ENCODE measurements at places on chromosomes 11 and 22.

GRCh38 chr11:110830747-110831146 is 118.5 kb upstream of the ARHGAP20 start:
- no peak for DNase-seq

GRCh38 chr11:25211635-25212254 is 714.9 kb downstream of the LUZP2 start:
- no peak for DNase-seq

GRCh38 chr11:104259121-104259610 is 95.2 kb upstream of the PDGFD start:
- no peak for DNase-seq

GRCh38 chr11:71269603-71270511 is 17.5 kb upstream of the SHANK2 start:
- no peak for DNase-seq

GRCh38 chr11:61007956-61008896 is 36.7 kb downstream of the CD6 start:
- no peak for DNase-seq

GRCh38 chr11:47485107-47485506 is 36.2 kb upstream of the RAPSN start:
- DNase-seq = no peak

DNA sequence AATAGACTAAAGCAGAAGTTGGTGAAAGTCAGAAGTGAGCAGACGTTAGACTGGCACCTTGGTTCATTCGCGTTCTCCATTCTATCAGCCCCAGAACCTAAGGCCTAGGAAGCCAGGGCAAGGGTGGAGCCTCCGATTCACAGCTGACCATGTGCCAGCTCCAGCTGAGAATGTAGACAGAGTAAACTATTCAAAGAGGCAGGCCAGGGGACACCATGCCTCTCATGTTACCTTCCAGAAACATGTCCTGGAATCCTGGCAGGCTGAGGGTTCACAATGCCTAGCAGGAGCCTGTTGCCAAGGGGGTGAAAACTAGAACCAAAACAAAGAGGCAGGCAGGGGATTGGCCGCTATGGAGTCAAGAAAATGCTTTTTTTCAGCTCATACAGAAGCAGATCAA is 224.4 kb upstream of the POU2AF2 start:
- no peak for DNase-seq

DNA sequence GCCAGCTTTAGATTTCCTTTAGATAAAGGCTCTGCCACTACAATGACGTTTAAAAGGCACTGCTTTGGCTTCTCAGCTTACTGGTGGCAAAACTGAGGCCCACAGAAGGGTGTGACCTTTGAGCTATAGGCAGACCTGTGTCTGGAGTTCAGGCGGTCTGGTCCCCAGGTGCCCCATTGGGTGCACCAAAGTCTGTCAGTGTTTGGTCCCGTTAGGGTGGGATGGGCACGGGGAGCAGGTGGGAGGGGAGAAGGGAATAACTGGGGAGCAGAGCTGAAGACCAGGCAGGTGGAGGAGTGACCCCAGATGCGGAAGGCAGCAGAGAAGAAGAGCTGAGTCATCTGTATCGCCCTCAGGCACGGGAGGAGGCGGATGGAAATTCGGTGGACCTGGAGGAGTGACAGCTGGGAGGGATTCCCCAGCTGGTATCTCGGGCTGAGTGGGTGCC is 45.3 kb upstream of the GCAT start:
- DNase-seq = no peak

DNA sequence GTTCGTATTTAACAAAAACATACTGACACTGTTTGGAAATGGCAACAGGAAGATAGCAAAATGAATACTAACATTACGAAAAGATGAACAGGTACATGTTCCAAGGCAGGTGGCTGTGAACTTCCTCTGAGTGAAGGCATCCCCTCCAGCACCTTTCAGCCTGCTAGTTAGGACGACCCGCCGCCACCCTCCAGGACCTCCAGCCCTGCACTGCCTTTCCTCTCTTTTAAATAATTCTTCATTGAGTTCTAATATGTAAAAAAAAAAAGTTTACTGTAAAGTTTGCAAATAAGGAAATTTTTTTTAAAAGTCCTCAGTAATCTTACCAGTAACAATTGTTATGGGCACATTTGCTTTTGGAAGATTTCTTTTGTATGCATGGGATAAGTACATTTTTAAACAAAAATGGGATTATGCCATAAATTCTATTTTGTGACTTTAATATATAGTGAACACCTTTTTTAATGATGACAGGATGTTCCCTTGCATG is 6.0 kb downstream of the NEAT1 start:
- DNase-seq = peak; percentile 58

- no peak for DNase-seq
These were observed 16.3 kb downstream of the LDHAL6A start for GRCh38 chr11:18471995-18472394.

DNA sequence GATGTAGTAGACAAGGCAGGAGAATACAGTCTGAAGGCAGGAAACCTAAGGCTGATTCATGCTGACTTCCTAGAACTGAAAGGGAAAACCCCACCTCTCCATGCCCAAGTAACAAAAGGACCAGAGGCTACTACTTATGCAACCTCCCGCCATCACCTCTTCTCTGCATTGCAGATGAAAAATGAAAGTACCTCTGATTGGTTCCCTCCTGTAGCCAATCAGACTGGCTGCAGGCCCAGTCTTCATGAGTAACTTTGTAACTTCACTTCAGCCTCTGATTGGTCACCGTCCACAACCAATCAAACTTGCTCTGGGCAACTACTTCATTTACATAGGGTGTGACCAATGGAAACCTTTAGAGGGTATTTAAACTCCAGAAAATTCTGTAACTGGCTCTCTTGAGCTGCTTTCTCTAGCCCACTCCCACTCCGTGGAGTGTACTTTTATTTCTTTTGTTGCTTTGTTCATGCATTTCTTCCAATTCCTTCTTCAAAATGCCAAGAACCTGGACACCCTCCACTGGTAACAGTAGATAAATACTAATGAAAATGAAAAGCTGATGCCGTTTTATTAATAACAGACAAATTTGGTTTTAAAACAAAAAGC is 5.2 kb upstream of the MAP6 start:
- DNase-seq = peak; percentile 38

DNA sequence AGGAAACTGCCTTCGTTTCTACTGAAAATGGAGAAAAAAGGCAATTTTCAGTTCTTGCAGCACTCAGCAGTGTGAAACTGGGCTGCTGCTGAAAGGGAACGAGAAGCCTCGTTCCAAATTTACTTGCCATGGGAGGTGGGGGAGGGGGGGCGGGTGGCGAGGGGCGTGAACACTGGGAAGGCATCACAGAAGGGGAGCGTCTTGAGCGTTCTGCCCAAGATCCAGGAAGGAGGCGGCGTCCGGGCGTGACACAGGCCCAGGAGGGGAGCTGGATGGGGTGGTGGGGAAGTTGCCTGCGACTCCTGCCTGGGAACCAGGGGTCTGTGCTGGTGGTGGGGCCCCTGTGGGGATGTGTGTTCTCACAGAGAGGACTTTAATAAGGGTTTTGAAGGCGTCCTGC is 213.5 kb downstream of the CTTN start:
- DNase-seq = no peak

- no peak for DNase-seq
These were observed 64.4 kb downstream of the GRAMD1B start for GRCh38 chr11:123494195-123495050.

DNA sequence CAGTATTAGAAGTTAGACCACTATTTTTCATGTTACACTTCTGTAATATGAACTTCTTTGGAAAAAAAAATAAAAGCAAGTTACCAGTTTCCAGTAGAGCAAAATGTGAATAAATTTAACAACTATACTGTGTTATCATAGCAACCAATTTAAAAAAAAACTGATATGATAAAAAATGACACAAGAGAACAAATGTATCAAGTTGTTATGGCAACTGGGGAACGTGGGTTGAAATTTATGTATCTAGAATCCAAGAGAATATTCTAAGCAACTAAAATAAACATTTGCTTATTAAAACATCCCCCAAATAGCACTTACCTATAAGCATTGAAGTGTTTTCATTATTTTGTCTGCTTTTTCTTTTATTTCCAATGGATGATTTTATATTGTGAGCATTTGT is 442.4 kb downstream of the DLG2 start:
- DNase-seq = no peak

- DNase-seq = no peak
These were observed 612 bp downstream of the ASPHD2 start for GRCh38 chr22:26429458-26430286.

DNA sequence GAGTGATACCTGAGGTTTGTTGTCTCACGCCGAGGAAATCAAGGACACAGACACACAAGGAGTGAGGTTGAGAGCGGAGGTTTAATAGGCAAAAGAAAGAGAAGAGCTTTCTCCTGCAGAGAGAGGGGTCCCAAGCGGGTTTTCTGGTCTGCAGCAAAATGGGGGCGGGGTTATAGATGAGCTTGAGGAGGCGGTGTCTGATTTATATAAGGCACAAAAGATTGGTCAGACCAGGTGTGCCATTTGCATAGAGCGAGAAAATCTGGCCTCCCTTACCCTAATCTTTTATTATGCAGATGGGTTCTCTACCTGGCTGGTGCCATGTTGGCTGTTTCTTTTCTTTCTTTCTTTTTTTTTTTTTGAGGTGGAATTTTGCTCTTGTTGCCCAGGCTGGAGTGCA is 11.8 kb downstream of the C11orf96 start:
- no peak for DNase-seq

- DNase-seq = no peak
These were observed 5.1 kb upstream of the CLPB start for GRCh38 chr11:72439455-72439854.

GRCh38 chr11:48004456-48004855 is 24.1 kb downstream of the PTPRJ start:
- DNase-seq = no peak

DNA sequence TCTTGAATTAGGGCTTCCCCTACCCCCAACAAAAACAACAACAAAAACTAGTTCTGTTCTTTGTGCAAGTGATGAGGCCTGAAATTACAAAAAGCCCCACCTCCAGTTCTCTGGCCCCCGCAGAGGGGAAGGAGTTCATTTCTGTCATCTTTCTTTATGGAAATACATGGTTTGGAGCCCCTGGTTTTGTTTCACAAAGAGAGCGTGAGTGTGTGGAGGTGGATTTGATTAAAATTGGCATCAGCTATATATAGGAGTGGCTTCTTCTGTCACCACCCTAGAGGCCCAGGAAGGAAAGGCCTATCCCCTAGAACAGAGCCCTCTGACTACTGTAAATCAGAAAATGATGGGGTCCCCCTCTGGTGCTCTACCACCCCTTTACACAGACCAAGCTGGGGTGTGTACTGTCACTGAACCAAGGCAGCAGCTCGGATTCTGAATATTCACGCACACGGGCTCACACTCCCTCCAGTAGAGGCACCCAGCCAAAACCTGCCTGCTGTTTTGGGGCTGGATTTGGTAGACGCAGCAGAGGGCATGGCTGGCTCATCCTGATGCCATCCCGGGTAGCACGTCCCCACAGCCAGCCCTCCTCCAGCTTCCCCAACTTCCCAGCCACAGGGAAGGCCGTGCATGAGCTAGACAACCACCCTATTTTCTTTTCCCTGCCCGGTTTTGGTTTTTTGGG is 19.4 kb downstream of the RCOR2 start:
- DNase-seq = no peak

DNA sequence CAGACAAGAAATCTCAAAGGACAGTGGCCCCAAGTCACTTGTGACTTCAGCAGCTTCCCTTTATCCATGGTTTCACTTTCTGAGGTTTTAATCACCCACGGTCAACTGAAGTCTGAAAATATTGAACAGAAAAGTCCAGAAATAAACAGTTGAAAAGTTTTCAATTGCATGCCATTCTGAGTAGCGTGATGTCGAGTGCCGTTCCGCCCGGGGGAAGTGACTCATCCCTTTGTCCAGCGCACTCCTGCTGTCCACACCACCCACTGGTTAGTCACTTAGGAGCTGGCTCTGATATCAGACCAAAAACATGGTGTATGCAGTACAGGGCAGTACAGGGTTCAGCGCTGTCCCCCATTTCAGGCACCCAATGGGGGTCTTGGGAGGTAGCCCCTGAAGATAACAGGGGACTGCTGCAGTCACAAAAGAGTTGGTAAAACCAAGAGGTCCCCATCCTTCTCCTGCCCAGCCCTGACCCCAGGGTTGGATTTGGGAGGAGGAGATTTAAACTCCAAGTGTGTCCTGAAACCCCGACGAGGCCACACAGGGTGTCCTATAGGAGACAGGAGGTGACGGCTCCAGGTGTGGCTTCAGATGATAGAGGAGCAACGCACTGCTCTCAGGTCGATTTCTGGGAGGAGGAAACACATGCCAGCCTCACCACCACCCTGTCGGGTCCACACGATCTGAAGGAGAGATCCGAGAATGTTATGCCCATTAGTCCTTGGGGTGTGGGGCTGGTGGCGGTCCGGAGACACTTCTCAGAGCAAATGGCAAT is 390.1 kb downstream of the CTTN start:
- no peak for DNase-seq

DNA sequence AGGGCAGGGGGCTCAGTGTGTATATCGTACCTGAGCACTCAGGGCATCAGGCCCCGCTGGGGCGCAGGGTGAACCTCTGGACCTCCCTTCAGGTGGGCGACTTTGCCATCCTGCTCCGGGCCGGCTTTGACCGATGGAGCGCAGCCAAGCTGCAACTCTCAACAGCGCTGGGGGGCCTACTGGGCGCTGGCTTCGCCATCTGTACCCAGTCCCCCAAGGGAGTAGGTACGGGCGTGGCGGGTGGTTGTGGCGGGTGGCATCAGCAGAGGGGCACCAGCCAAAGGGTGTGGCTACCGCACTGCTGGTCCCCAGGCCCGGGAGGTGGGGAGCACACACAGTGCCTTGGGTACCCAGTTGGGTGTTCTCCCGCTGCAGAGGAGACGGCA is 6.3 kb downstream of the SLC39A13 start:
- peak; percentile 71 for DNase-seq

DNA sequence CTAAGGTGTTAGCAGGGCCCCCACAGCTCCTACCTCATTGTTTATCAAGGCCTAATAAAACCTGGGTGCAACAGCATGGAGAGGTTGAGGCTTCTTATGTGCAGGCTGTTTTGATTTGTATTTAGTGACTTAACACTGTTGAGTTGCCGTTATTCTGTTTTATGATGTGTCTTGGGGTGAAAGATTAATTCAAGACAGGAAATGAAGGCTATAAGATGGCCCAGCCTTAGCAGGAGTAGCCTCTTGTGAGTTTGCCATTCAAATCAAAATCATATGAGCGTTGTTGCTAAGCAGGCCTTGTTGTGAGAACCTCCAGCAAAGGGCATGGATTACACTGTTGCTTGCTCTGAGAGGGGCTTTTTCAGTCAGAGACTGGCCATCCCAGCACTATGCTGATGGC is 31.8 kb downstream of the MICAL2 start:
- no peak for DNase-seq

GRCh38 chr22:49329636-49330035 is 498.0 kb downstream of the BRD1 start:
- no peak for DNase-seq

GRCh38 chr22:50173311-50173982 is 2.9 kb downstream of the PANX2 start:
- peak; percentile 50 for DNase-seq

DNA sequence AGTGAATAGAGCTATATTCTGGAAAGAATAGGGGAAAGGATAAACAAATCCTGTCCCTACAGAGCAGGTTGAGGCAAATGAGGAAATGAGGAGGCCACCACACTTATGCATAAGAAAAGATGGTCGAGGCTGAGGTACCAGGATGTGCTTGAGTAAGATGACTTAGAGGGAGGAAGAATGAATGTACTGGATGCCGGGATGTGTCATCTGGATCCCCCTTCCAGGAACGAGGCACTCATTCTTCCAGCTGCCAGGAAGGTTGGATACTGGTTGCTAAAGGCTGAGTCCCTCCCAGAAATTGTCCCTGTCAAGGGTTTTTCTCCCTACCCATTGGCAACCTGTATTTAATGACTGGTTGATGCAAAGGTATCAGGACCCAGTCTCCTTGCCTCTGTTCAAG is 31.1 kb upstream of the SYT9 start:
- no peak for DNase-seq

GRCh38 chr11:32704775-32705174 is 89.7 kb downstream of the CCDC73 start:
- no peak for DNase-seq
